NCI-H2171 treated with DMSO at 0.1 percent for 48 hours (cell line): ENCODE measurements at places on chromosomes 7 and 10.

GRCh38 chr10:3919709-3920308 is 134.8 kb upstream of the KLF6 start:
- no peak for DNase-seq

DNA sequence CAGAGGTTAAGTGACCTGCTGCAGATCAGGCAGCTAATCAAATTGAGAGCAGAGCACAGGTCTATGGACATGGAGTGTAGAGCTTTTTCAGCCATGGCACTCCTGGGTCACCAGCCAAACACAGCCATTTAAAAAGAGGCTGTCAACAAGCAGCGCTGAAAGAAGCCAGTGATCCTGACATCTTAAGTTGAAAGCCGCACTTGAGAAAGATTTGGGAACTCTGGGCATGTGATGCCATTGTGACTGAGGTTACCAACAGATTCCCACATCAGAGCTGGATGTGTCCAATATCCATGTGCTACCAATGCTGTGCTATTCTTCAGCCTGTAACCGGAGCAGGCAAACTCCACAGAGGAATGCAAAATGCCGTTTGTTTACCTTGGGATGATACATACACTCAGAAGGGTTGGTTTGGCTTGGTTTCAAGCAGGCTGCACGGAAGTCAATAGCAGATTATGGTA is 56.2 kb upstream of the ABLIM1 start:
- no peak for DNase-seq

- no peak for DNase-seq
These were observed 12.2 kb downstream of the CPA2 start for GRCh38 chr7:130278860-130279259.

- no peak for DNase-seq
These were observed 499.7 kb upstream of the MKI67 start for GRCh38 chr10:128625926-128626325.

DNA sequence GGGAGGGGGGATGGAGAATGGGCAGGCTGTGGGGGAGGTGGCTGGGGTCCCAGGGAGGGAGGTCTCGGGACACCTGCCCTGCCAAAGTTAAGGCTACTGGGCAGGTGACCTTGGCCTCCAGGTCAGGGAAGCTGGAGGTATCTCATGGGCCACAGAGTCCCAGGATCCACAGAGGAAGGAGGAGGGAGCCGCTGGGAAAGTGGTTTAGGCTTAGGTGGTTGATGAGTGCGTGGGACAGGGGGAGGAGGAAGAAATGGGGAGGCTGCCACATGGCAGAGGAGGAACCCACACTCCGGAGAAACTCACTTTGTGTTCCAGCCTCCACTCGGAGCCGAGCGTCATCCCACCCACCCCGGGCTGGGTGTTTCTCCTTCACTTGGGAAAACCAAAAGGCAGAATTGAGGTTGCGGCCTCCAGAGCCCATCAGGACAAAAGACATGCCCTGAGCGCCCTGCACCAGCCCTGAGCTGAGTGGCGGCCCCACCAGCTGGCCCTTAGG is 46.1 kb downstream of the ASB13 start:
- no peak for DNase-seq

- DNase-seq: no peak
These were observed 1.7 kb upstream of the FAM3C start for GRCh38 chr7:121397822-121398221.

DNA sequence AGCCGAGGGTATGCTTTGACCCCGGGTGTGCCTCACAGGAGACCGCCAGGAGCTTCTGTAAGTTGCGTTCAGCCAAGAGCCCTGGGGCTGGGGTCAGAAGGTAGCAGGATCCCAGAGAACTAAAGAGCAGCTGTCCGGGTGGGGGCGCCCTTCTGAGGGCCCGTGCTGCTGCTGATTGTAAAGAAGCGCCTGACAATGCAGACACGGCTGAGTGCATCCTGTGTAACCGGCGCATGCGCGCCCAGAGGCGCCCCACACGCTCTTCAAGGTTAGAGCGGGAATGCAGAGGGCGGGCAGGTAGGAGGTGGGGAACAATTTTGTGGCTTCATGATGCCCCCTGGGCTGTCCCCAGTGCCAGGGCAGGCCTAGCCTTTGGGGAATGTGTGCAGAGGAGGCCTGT is 210.2 kb upstream of the CTBP2 start:
- no peak for DNase-seq

- DNase-seq: no peak
These were observed 471.0 kb downstream of the GFRA1 start for GRCh38 chr10:115801992-115802391.

- no peak for DNase-seq
These were observed 288.2 kb upstream of the SEMA3D start for GRCh38 chr7:85475071-85475470.

DNA sequence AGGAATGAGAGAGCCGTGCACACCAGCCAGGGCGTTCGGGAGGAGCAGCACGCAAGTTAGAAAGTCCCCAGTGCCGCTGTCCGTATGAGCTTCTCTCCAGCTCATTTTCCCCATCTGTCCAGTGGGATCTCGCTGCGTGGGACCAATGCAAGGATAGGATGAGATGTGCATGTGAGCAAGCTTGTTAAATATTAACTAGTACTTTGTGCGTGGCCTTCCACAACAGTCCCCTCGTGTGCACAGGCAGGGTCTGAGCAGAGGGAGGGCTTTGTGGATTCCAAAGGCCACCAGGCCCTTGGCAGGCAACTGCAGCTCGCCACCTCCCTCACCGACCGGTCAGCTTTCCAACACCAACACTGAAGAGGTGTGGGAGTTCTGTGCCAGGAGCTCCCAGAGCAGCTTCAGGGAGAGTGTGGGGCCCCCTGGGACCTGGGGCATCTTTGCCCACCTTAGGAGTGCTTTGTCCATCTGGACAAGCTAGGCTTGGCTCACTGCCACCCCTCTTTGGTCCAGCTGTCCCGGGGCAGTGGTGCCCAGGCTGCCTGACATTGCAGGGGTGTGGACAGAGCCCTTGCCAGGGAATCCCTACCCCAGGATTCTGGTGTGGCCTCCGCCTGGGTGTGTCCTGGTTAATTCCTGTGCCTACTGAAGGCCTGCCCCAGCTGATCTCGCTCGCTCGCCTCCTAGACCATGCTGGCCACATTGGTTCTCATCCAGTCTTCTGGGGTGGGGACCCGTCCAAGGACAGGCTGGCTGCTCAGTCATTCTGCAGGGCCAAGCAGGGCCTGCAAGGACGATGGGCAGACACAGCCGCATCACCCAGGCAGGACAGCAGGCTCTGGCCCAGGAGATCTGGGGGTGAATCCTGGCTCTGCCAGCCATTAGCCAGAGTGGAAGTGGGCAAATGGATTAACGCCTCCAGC is 5.3 kb downstream of the FAM20C start:
- DNase-seq: no peak

GRCh38 chr7:138835087-138835486 is 37.1 kb upstream of the ATP6V0A4 start:
- no peak for DNase-seq

GRCh38 chr7:112159351-112159750 is 46.8 kb downstream of the DOCK4 start:
- DNase-seq: no peak

GRCh38 chr7:91306266-91306665 is 42.0 kb downstream of the FZD1 start:
- DNase-seq: no peak

DNA sequence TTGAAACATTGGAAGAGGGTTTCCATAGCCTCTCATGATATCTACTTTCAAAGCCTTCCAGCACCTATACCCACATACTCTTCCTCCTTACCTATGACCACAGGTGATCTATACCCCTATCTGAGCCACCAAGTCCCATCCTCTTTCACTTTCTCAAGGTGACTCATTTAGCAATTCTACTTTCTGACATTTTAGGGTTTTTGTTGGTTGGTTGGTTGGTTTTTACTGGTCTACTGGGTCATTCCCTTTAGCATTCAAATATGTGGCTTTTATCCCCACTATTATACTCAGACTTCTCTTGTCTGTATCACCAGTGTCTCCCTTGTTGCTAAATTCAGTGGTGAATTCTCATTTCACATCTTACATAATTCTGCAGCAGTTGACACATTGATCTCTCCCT is 130.4 kb upstream of the STEAP4 start:
- DNase-seq: no peak

DNA sequence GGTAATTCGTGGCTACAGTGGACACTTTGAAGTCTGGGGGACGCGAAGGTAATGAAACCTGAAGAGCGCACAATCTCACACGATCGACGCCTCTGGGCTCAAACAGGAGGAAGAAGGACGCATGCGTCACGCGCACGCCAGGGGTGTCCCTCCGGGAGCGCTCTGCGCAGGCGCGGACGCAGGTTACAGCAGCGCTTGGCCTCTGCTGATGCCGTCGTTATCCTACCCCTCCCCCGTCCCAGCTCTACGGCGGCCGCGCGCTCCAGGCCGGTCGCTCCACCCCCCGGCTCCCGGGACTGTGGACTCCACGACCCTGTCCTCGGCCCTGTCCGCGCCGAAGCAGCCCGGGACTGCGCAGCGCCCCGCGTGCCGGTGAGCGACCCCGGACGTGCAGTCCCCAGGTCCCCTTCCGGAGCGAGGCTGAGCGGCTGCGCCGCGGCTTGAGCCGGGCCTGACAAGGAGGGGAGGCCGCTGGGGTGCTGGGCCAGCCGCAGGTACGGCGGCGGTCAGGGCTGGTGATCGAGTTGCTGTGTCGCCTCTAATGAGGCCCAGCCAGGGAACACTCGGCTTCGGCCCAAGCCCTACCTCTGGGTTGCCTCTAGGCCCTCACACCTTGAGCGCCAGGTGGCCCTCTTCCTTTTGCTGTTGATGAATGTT is at the start of gene TMEM106B:
TMEM106B (plus strand) TSS at position 241 of the 657 bp plus-strand sequence. CDS start 3,517 bp downstream, outside the sequence.
- peak; percentile 93 for DNase-seq

GRCh38 chr7:147492606-147493005 is 1098.0 kb upstream of the C7orf33 start:
- no peak for DNase-seq

- DNase-seq: no peak
These were observed 49.7 kb upstream of the DDC start for GRCh38 chr7:50614721-50615518.

DNA sequence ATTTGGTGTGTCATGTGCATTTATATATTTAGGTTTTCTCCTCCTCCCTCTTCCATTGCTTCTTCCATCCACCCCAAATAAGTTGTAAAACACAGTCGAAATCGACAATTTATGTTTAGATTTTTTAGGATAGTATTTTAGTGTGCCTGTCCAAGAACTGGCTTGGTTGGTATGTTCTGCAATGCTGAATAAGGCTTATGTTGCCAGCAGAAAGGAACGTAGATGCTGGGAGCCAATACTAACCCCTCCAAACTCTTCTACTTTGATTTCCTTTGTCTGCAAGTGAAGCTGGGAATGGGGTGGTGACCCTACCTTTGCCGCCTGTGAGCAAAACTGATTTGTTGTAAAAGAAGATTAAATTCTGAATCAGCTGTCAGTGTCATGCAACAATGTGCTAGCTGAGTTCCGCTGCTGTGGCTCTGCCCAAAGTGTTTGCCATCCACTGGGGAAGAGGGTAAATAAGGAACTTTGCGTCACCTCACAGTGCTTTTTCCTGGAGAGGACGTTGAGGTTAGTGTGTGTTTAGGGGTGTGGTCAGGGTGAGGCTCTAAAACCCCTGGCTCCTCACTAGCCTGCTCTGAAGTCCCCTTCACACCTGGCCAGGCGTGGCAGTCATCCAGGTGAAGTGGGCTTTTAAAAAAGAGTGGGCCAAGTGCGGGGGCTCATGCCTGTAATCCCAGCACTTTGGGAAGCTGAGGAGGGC is 44.4 kb downstream of the TACC2 start:
- DNase-seq: no peak

GRCh38 chr10:132149917-132150316 is 36.8 kb upstream of the DPYSL4 start:
- DNase-seq: no peak

GRCh38 chr7:121323515-121324302 is 5.1 kb upstream of the WNT16 start:
- no peak for DNase-seq

GRCh38 chr10:123886292-123886691 is 5.3 kb downstream of the CPXM2 start:
- no peak for DNase-seq

DNA sequence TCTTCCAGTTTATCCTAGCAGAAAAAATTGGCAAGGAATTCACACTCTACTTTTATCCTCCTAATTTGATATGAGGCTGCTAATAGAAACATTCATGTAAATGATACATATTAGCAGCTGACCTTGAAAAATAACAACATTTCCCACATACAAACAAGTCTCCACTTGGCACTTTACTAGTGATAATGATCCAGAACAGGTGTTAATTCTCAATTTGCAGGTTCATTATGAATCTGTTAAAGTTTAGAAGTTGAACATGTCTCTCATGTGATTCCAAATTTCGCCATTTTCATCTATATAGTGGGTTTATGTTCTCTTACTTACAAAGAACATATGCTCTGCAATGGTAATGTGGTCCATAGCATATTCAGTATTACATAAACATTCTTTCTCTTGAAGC is 1396.8 kb upstream of the LRRTM3 start:
- no peak for DNase-seq

- no peak for DNase-seq
These were observed 34.6 kb downstream of the AMZ1 start for GRCh38 chr7:2722591-2722990.

GRCh38 chr7:27071622-27072390 is 24.0 kb downstream of the HOXA1 start:
- peak; percentile 41 for DNase-seq

DNA sequence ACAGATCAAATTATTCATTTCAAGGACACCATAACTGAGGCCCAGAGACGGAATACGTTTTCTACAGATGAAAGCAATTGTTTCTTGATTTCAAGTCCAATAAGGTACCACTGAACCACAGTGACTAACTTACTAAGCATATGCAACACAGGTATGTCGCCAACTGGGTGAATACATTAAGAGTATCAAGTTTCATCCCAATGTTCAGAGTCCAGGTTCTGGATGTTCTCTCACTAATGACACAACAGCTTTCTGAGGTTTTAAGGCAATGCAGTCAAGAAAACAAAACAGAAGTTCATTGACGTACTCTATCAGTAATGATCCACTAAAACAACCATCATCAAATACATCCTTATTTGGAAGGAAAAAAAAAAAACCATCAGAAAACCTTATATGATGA is 35.8 kb downstream of the NSUN6 start:
- peak; percentile 26 for DNase-seq

GRCh38 chr7:121433775-121434174 is 37.7 kb upstream of the FAM3C start:
- DNase-seq: no peak

DNA sequence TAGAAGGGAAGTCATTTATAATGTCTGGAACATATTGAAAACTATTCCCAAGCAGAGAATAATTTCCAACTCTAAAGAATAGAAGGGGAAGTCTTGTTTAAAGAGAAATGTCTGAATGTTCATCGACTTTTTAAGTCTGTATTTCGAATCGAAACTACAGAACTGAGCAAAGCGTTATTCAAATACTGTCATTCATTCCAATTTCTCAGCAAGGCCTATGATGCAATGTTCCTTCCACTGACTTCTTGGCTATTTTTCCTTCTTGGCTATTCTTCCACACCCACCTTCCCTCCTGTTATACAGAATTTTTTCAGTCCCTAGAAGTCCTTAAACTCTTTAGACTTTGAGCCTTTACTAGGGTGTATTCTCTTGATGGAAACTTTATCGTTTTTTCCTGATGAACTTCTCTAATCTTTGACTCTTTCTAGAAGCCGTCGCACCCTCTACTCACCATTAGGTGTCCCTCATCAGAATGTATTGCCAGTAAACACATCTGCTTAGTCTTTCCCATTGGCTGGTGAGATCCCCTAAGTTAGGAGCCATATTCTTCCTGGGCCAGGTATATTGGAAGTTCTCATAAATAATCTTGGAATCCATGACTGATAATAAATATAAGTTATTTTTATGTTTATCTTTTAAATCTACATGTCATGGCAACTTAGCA is 235.7 kb upstream of the CCDC6 start:
- DNase-seq: no peak
